Stimulated activated CD4-positive, alpha-beta T cell treated with anti-CD3 and anti-CD28 coated beads, Interleukin-15, amount 100 ng/mL, for 1 hour (primary cell): ENCODE measurements at places on chromosomes 3 and 15.

- no peak for DNase-seq
Measured at GRCh38 chr3:16841904-16842271, 42.9 kb upstream of the PLCL2 start.

DNA sequence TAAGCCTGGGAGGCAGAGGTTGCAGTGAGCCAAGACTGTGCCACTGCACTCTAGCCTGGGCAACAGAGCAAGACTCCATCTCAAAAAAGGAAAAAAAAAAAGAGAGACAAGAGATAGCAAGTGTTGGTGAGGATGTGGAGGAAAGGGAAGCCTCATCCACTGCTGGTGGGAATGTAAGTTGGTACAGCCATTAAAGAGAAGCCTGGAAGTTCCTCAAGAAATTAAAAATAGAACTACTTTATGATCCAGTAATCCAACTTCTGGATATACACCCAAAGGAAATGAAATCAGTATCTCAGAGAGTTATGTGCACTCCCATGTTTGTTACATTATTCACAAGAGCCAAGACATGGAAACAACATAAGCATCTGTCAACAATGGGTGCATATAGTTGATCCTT is 14.9 kb downstream of the PYGO1 start:
- no peak for DNase-seq

- DNase-seq: no peak
Measured at GRCh38 chr3:169405076-169405475, 258.4 kb downstream of the MECOM start.

DNA sequence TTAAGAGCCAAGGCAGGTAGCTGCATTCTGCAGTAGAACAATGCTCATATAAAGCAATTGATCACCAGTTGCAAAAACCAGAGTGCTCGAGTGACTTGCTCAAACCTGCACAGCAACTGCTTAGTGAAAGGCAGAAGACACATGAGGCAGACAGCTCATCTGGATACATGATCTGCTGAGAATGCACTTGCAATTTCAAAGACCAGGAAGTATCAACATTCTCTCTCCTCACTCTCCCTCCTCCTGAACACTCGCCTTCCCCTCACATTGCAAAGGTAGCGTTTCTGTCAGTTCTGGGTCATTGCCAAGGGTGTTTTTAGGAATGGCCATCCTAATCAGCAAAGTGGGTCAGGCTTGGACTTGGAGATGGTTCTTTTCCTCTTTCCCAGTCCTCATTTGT is 61.0 kb downstream of the BFSP2 start:
- DNase-seq: no peak

- DNase-seq: no peak
Measured at GRCh38 chr15:40121911-40122638, 13.4 kb upstream of the BMF start.

- no peak for DNase-seq
Measured at GRCh38 chr15:90103701-90104329, 1.5 kb upstream of the IDH2 start.

GRCh38 chr15:94306700-94307650 is 75.6 kb downstream of the MCTP2 start:
- no peak for DNase-seq

DNA sequence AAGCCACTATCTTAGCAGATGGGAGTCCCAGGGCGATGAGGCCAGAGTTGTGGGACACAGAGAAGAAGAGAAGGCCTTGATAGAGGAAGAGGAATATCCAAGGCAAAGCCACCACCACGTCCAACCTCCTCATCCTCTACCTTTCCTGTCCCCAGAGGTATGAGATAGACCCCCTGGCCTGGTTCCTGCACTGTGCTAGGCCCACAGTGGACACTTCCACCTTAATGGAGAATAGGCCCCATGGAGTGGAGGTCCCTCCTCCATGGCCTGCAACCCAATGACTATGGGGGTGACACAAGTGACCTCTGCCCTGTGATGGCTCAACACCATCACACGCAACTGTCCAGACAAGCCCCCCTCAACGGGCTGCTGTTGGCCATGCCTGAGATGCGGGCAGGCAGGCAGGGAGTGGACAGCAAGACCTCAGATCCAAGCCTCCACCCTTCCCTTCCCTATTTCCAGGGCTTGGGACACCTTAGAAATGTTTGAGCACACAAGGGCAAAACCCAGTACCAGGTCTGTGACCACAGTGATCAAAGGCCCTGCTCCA is 36.8 kb downstream of the GRAMD2A start:
- no peak for DNase-seq

- no peak for DNase-seq
Measured at GRCh38 chr3:8491271-8492144, 10.1 kb upstream of the LMCD1 start.

GRCh38 chr3:117407317-117407716 is 697.7 kb downstream of the TUSC7 start:
- DNase-seq: no peak

DNA sequence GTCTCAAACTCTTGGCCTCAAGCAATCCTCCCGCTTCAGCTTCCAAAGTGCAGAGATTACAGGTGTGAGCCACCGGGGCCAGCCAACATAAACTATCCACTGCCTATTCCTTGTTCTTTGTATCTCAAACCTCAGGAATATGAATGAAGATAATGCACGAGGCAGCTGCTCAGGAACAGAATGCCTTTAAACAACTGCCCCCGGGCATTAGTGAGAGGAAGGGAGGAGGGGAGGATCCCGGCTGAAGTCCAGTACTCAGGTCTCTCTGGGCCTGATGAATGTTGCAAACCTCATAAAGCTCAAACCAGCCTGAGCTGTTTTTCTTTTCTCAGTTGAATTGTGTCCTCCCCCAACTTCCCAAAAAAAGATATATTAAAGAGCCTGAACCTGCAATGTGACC is 26.9 kb upstream of the MTMR14 start:
- DNase-seq: no peak
